Stimulated activated CD8-positive, alpha-beta memory T cell treated with anti-CD3 and anti-CD28 coated beads, Interleukin-4, amount 100 ng/mL, for 48 hours (primary cell): ENCODE measurements at places on chromosomes 13 and 19.

DNA sequence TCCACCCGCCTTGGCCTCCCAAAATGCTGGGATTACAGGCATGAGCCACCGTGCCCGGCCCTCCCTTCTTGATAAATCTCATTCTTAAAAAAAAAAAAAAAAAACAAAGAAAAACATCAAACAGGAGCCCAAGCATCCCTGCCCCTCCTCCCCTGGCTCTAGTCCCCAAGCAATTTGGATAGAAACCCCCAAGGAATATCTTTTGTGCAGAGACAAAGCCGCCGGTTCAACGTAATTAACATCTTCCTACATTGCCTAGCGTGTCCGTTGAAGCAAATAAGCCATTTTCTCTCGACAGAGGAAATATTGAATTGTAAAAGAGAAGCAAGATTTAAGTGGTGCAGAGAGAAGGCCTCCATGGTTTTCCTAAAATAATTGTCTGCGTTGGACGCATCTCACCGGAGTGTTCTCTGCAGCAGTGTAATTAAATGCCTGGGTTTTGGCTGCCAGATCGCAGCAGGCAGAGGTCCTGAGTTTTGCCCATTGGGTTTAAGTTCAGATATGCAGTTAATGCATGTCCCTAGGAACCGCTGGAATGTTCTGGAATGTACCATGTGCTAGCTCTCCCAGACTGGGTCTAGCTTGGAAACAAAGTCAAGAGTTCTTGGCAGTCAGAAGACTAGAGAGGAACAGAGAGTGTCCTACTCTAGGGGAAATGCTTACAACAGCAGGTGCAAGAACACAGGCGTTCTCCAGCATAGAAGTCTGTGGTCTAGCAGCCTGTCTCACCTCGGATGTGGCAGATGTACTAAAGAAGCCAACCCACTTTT is 30.8 kb downstream of the PIN1 start:
- DNase-seq, result no peak

GRCh38 chr13:87754097-87754496 is 82.9 kb downstream of the SLITRK5 start:
- DNase-seq, result no peak

DNA sequence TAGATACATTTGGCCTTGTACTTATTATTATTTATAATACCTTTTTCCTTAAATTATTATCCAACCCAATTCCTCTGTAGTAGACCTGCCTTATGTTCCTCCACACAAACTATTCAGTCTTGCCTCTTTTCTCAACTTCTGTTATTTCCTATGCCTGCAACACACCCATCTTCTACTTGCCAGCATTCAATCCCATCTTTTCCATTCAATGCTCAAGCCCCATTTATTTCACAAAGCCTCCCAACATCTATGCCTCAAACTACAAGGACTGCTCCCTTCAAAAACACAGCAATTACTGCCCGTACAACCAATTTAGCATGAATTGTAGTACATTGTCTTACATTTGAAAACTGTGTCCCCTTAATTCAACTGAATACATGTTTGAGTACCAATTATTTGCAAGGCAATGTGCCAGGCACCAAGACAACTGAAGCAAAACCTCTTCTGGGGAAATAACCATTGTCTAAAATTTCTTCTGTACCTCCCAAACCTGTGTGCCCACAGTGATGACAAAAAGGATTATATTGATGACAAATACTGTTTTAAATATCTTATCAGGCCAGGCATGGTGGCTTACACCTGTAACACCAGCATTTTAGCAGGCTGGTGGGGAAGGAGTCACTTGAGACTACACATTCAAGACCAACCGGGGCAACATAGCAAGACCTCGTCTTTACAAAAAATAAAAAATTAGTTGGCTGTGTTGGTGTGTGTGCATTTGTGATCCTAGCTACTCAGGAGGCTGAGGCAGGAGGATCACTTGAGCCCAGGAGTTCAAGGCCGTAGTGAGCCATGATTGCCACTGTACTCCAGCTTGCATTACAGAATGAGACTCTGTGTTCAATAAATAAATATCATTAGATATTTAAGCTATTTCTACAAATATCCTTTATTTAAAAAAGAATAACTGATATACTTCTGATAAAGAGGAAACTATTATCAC is 35.1 kb downstream of the ELF1 start:
- DNase-seq, result no peak

GRCh38 chr19:1210227-1210538 is 4.6 kb downstream of the STK11 start:
- no peak for DNase-seq

GRCh38 chr19:2051773-2052704 is 995 bp upstream of the MKNK2 start:
- peak; percentile 58 for DNase-seq

GRCh38 chr13:52010890-52011631 is at the start of gene ATP7B:
ATP7B (minus strand) TSS chr13:52011450; CDS start chr13:52011337, 113 bp downstream.
- peak; percentile 47 for DNase-seq

GRCh38 chr19:38194061-38194701 is 29.8 kb downstream of the DPF1 start:
- no peak for DNase-seq

GRCh38 chr19:11152318-11153062 is 3.1 kb downstream of the SPC24 start:
- no peak for DNase-seq

DNA sequence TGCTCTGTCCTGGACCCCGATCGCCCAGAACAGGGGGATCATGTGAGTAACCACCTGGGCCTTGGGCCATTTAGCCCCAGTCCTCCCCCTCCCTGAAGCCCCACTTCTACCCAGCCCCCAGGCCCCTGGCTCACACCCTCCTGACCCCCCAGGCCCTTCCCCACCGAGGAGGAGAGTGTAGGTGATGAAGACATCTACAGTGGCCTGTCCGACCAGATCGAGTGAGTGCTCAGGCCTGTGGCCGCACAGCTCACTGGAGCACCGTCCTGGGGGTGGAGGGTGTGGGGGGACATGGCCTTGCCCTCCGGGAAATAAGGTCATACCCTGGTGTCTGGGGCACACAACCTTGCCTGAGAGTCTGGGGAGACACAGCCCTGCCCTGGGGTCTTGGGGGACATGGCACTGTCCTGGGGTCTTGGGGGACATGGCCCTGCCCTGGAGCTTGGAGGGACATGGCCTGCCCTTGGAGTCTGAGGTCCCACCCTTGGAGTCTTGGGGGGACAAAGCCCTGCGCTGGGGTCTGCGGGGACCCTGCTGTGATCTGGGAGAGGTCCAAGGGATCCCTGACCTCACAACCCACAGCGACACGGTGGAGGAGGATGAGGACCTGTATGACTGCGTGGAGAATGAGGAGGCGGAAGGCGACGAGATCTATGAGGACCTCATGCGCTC is 49.3 kb downstream of the VAV1 start:
- DNase-seq, result no peak

DNA sequence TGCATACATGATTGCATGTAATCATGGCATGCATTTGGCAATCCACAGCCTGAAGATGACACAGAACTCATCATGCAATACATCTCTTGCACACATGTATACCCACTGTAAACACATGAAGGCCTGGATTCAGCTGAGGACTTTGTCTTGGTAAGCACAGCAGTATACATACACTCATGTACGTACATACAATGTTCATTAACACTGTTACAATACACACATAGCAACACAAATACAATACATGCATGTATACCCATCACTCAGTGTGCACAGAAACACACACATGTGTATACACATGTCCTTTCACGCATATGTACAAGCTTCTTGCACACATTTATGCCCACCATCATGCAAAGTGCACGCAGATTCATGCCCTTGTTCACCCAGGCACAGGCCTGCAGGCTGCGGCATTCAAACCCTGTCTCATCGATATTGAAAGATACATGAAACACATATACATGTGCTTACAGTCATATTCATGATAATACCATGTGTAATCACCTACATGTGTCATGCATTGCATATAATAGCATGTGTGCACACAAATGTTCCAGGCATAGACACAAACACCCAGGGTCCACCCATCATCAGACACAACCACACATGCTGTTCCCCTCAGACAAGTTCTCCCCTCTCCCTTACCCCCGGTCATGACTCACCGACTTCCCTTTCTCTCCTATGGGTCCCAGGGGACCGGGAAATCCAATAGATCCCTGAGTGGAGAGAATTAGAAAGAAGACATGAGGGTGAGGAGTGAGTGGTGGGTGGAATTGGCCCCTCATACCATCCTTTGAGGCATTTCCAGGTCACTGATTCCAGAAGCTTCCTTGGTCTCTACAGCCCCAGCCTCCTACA is 28.7 kb downstream of the COL5A3 start:
- DNase-seq, result no peak

DNA sequence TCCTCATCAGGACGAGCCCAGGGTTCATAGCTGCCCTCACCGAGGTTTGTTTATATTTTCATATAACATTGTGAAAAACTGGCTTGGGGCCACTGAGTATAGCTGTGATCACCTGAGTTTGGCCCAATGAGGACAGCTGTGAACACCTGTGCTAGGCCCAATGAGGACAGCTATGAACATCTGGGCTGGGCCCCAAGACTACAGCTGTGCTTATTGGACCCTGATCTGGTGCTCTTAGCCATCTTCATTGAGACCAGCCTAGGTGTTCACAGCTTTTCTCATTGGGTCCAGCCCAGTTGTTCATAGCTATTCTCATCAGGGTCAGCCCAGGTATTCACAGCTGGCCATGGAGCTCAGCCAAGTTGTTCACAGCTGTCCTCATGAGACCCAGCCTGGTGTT is 1167.3 kb downstream of the UQCRFS1 start:
- no peak for DNase-seq

GRCh38 chr19:28596561-28597071 is 616.3 kb downstream of the UQCRFS1 start:
- DNase-seq, result no peak

- DNase-seq, result no peak
These were observed 55.4 kb downstream of the DPF1 start for GRCh38 chr19:38168637-38169036.

- DNase-seq, result peak; percentile 40
These were observed 49.1 kb downstream of the SAE1 start for GRCh38 chr19:47179653-47180310.
